Naive thymus-derived CD8-positive, alpha-beta T cell (primary cell): ENCODE measurements at places on chromosomes 3 and 15. TPM values are rescaled to one million over a fixed set of nuclear protein-coding genes. Genes with fewer than 3 reads are reported as not detected.
A peak's percentile ranks its signal among the peaks of the same experiment; 100 is the strongest.

- H3K4me1 ChIP-seq, result no peaks in the 10 kb centered on the region
- no peak overlapping the region for H3K4me3 ChIP-seq
- peaks cover 3% of the 10 kb centered on the region for H3K27me3 ChIP-seq
- no peaks in the 10 kb centered on the region for H3K36me3 ChIP-seq
- DNase-seq, result no peak
- no peak overlapping the region for H3K27ac ChIP-seq
Observed at GRCh38 chr15:33461671-33462070, 150.9 kb downstream of the RYR3 start.

- DNase-seq, result no peak
- H3K27ac ChIP-seq, result no peak overlapping the region
- H3K27me3 ChIP-seq, result no peaks in the 10 kb centered on the region
- peaks cover 22% of the 10 kb centered on the region for H3K4me1 ChIP-seq
- no peaks in the 10 kb centered on the region for H3K36me3 ChIP-seq
- no peak overlapping the region for H3K4me3 ChIP-seq
Observed at GRCh38 chr3:106341586-106342162, 472.9 kb upstream of the CBLB start.

Gene CSPG4
- not detected for polyA plus RNA-seq

- H3K27me3 ChIP-seq, result no peaks in the 10 kb centered on the region
- H3K4me1 ChIP-seq, result peaks cover 42% of the 10 kb centered on the region
- H3K36me3 ChIP-seq, result no peaks in the 10 kb centered on the region
- DNase-seq, result no peak
- peak overlapping the region; percentile 11 for H3K27ac ChIP-seq
- H3K4me3 ChIP-seq, result no peak overlapping the region
Observed at GRCh38 chr15:42553554-42553953, 4.9 kb downstream of the HAUS2 start.

Gene MAP3K13
- polyA plus RNA-seq, result 44.2 TPM

Gene RUBCN
- polyA plus RNA-seq, result 23.6 TPM

- DNase-seq, result no peak
- no peaks in the 10 kb centered on the region for H3K36me3 ChIP-seq
- no peak overlapping the region for H3K4me3 ChIP-seq
- no peaks in the 10 kb centered on the region for H3K4me1 ChIP-seq
- H3K27me3 ChIP-seq, result peaks cover 7% of the 10 kb centered on the region
Observed at GRCh38 chr3:150917951-150918350, 12.7 kb upstream of the MINDY4B start.

GRCh38 chr3:127733781-127734180, 61.0 kb downstream of the ABTB1 start:
- no peak overlapping the region for H3K4me3 ChIP-seq
- H3K27me3 ChIP-seq, result peaks cover 36% of the 10 kb centered on the region
- H3K27ac ChIP-seq, result no peak overlapping the region
- peaks cover 30% of the 10 kb centered on the region for H3K4me1 ChIP-seq
- H3K36me3 ChIP-seq, result no peaks in the 10 kb centered on the region

Gene TPM1
- polyA plus RNA-seq, result 5.4 TPM

DNA sequence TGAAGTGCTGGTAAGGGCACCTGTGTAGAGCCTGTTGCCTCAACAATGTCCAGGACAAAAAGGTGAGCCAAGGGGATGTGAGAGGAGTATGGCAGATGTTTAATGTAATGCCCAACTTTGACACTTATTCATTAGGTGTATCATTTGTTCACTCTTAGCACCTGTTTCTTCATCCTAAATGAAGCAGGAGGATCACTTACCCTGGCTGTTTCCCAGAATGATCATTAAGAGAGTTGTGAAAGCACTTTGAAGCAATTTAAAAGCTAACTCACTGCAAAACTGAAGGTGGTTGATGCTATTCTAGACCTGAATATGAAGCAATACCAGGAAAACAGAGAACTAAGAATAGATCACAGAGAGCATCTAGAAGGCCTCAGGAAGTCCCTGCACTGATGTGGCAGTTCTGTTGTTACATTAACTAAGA, 3.4 kb upstream of the HHLA2 start:
- H3K4me3 ChIP-seq, result peak overlapping the region; percentile 45
- H3K27ac ChIP-seq, result peak overlapping the region; percentile 21
- no peaks in the 10 kb centered on the region for H3K36me3 ChIP-seq
- peaks cover 17% of the 10 kb centered on the region for H3K4me1 ChIP-seq
- DNase-seq, result no peak

DNA sequence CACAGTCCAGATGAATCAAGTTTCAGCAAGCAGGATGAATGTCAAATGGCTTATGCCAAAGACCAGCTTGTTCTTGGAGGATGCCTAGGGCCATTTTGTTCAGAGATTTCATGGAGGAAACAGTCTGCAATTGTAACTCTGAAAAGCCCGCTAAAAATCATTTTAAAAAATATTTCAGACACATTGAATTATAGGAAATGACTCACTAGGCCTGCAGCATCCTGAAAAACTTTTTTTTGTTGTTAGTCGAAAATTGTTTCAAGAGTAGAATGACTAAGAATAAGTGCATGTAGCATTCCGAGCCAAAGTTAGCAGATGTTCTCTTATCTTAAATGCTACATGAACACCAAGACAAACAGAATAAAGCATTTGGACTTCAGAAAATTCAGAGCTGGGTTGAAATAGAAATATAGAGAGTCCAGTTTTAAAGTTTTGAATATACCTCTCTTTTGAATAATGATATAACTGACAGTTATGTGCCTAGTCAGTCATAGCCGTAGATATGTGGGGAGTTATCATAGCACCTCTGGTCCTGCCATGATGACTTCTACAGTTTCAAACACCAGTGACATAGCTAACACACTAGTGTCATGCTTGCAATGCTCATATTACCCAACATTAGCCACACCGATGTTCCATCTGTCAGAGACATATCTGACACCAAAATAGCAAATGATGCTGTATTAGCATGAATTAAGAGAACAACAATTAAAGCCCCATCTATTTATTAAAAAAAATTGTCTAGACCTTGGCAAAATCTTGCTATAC, 1462.8 kb upstream of the GBE1 start:
- no peak for DNase-seq
- H3K36me3 ChIP-seq, result no peaks in the 10 kb centered on the region
- H3K4me3 ChIP-seq, result no peak overlapping the region
- H3K27me3 ChIP-seq, result no peaks in the 10 kb centered on the region
- H3K27ac ChIP-seq, result no peak overlapping the region
- no peaks in the 10 kb centered on the region for H3K4me1 ChIP-seq

Gene OSTN
- not detected for polyA plus RNA-seq

DNA sequence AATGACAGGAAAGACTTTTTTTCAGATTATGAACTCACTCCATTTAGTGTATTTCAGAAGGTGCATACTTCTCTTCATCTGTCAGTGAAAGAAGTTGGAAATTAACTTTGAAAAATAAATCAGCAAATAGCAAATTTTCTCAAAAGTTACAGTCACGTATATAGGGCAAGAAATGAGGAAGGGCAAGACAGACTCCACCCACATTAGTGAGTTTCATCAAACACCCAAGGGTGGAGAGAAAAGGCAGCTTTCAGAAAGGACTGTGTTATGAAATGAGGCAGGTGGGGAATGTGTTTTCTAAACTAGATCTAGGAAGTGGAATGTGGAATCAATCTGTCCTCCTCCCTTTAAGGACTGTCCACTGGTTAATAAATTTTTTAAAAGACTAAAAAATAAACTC, 2.9 kb downstream of the SLC22A13 start:
- H3K4me1 ChIP-seq, result peaks cover 40% of the 10 kb centered on the region
- DNase-seq, result no peak
- H3K27me3 ChIP-seq, result no peaks in the 10 kb centered on the region
- no peak overlapping the region for H3K27ac ChIP-seq
- no peak overlapping the region for H3K4me3 ChIP-seq
- peaks cover 7% of the 10 kb centered on the region for H3K36me3 ChIP-seq

DNA sequence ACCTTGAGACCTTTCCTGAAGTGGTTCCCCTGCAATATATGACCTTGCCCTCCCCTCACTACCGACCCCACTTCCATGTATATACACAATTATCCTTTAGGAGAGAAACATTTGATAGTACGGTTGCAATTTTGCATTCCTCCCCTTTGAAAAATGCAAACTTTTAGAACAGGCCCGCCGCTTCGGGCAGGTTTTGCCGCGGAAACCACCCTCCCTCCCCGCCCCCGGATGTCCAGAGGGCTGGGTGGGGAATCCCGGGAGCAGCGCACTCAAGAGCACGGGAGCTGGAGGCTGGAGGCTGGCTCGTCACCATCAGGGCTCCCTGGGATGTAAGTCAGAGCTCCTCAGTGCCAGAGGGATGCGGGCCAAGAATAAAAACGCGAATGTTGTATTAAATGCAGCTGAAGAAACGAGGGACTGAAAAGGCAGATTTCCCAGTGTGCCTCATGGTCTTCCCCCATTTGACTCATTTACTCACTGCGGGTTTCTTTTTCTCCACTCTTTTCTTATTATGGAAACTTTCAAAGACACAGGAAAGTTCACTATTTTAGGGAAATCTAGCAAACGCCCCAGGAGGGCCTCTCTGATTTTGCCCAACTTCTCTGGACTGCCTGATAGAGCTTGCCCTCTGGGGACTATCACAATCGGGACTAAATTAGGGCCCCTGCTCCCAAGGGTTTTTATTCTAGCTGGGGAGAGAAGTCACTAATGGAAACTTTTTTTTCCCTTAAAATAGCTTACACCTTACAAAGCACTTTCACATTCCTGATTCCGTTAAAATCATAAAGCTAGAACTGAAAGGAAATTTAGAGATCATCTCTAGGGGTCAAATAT, 2.9 kb upstream of the USP3 start:
- peak overlapping the region; percentile 45 for H3K4me3 ChIP-seq
- H3K27ac ChIP-seq, result no peak overlapping the region
- H3K4me1 ChIP-seq, result peaks cover 52% of the 10 kb centered on the region
- peak; percentile 47 for DNase-seq

Gene GABRG3
- not detected for polyA plus RNA-seq

DNA sequence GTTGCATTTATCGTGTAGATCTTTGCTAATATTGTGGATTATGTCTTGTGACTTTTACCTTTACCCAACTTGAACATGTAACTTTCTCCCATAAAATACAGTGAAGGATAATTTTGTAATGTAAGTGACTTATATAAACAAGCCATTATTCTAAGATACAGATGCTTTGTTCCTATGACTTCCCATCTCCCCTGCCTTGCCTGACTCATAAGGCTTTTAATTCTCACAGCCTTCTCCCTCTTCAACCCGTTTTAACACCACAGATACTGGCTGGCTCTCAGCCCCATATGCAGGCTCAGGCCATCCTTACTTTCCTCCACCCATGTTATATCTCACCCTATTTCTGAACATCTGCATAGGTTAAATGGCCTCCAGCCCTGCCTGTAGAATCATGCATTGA, 4.1 kb downstream of the CCNDBP1 start:
- H3K4me3 ChIP-seq, result no peak overlapping the region
- no peak for DNase-seq
- H3K27ac ChIP-seq, result peak overlapping the region; percentile 24
- H3K36me3 ChIP-seq, result peaks cover 11% of the 10 kb centered on the region

GRCh38 chr3:37689645-37690356, 171.9 kb upstream of the CTDSPL start:
- no peaks in the 10 kb centered on the region for H3K27me3 ChIP-seq
- H3K36me3 ChIP-seq, result no peaks in the 10 kb centered on the region
- H3K4me3 ChIP-seq, result no peak overlapping the region
- no peak overlapping the region for H3K27ac ChIP-seq
- no peaks in the 10 kb centered on the region for H3K4me1 ChIP-seq
